ENCODE measurements at places on chromosomes 1 and 21.
A peak's percentile ranks its signal among the peaks of the same experiment; 100 is the strongest.

DNA sequence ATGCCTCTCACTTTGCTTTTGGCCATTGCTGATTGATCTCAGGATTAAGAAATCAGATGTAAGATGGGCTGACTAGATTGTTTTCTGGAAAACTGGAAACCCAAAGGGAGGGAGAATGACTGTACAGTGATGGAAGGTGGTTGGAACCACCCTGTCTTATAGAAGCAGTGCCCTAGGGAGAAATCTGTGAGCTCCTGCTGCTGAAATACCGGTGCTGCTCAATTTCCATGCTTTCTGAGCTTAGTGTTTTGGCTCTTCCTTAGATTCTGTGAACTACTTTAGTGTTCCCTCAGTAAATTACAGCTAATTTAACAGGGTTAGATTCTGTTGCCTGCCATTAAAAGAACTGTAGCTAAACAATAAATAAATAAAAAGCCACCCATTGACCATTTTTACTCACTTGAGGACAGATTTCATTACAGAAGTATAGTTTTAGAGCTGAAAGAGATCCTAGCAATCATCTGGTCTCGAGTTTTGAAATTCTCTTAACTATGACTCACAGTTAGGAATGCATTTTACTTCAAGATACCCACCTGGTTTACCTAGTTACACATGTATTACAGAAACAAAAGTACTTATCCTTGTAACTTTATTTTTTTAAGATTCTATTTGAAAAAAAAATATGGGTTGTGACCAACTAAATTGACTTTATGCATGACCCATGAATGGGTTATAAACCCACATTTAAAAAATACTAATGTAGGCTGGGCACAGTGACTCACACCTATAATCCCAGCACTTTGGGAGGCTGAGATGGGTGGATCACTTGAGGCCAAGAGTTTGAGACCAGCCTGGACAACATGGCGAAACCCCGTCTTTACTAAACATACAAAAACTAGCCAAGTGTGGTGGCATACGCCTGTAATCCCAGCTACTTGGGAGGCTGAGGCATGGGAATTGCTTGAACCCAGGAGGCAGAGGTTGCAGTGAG lies 33.2 kb downstream of the CAMSAP2 start:
- no peak for DNase-seq

GRCh38 chr1:85296980-85297379 lies 20.5 kb upstream of the BCL10 start:
- DNase-seq = no peak

DNA sequence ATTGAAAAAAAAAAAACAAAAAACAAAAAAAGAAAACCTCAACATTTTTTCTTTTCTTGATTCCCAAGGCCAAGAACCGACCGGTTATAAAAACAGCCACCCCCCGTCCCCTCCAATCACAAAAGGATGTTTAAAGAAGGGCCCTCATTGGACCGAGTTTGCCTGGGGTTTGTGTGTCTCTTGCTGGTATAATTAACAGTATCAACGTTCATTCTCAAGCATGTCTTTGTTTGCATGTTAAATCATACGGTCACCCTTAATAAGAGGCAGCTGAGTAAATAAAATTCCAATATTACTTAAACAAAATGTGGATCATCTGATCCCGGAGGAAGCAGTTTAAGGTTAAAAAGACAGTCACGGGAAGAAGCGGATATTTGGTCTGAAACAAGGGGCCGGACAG lies 201.1 kb downstream of the PRDM2 start:
- no peak for DNase-seq

DNA sequence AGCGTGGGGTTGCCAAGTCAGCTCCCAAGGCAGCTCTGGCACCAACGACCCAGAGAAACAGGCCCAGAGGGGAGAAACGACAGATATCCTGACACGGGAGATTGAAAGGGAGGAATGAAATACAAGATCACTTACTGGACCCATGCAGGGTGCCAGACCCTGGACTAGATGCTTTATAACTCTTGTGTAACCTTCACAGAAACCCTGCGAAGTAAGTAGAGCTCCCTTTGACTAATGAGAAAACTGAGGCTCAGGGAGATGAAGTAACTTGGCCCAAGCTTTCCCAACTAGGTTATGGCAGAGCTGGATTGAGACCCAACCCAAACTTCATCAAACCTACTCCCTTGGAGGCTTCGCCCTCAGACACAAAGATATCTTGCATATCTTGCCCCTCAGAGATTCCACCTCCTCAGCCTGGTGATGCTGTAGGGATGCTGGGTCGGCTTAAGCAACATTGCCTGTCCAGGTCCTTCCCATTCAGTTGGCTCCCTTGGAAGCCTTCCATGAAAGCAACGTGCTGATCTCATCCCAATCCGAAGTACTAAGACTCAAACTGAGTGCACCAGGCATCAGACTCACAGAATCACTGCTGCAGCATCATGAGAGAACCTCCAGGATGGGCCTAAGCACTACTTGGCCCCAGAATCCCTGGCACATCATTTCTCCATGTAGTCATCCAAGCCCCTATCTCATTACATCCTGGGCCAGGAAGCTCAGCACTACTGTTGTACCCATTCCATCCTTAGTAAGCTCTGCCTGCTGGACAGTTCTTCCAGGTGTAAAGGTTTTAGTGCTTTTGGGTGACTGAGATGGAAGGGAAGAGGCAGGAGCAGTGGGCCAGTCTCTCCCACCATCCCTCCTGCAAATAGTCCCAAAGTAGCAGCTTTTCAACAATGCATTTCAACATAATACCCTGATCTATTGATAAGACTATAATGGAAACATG lies 1.1 kb upstream of the IGSF9 start:
- no peak for DNase-seq

DNA sequence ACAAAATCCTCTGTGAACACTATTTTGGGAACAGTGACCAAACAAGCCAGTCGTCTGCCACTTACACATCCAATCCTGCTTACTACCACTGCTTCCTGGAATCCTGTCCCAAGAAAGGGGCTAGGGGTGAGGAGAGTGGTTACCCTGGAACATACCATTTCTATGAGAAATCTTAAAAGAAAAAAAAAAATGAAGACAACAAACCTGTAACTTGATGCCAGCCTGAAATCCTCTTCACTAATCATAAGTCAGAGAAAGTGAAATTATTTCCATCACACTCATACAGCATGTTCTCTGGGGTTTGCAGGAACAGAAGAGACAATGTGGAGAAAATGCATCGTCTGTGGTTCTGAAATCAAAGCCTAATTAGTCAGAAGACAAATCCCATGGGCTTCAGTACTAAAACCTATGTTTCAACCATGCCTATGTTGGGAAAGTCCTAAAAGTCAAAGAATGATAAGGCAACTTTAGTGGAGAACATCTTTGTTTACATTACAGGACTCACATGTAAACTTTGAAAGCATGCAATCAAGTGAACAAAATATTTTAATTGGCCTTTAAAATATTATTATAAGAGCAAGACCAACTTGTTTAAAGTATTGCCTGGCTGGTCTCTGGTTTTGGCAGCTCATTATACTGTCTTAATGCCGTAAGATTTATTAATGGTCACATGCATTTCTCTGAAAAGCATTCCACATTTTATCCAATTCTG lies 220.7 kb downstream of the LTN1 start:
- DNase-seq = no peak

DNA sequence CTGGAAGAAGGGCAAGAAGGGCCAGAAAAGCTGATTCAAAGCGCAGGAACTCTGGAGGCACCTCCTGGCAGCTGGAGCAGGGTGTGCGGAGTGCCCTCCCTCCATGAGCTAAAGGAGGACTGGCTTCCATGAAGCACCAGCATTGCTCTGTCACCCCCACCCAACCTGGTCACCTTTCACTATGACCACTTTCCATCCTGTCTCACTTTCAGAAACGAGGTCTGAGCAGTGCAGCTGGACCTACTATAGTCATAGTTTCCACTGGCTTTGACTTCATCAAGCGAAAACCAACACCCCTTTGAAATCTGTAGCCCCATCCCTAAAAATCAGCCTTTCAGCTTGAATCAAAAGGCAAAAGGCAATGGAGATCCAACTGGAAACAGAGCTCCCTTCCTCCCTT lies 84.8 kb upstream of the CACNA1E start:
- no peak for DNase-seq

- DNase-seq = peak; percentile 88
Observed at GRCh38 chr1:45584351-45585109, 689 bp downstream of the NASP start.

DNA sequence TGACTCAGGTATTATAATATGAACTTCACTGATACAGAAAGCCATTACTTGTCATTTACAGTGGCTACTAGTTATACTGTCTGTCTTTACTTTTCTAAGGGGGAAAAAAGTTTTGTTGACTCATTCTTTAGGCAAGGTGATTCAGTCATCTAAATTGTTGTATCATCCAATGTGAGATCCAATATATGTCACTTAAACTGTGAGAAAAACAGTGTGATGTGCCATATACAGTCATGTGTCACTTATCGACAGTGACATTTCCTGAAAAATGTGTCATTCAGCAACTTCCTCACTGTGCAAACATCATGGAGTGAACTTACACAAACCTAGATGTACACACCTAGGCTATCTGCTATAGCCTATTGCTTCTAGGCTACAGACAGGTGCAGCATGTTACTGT lies 57.6 kb downstream of the KCNK2 start:
- no peak for DNase-seq

GRCh38 chr1:39129514-39129913 lies 75.0 kb upstream of the MACF1 start:
- no peak for DNase-seq

DNA sequence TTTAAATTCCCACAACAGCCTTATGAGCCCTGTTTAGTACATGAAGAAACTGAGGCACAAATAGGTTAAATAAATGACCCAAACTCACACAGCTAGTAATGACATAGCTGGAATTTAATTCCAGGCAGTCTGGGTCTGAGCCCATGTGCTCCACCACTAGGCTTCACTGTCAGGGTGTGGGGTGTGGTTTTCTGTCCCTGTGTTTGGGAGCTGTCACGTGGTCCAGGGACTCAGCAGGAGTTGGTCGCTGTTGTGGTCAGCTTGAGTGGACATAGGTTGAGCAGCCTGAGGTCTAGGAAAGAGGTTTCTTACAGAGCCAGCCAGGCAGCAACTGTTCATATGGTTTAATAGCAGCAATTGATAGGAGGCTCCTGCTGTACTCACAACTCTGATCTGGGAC lies 28.0 kb upstream of the KCNA10 start:
- DNase-seq = no peak

DNA sequence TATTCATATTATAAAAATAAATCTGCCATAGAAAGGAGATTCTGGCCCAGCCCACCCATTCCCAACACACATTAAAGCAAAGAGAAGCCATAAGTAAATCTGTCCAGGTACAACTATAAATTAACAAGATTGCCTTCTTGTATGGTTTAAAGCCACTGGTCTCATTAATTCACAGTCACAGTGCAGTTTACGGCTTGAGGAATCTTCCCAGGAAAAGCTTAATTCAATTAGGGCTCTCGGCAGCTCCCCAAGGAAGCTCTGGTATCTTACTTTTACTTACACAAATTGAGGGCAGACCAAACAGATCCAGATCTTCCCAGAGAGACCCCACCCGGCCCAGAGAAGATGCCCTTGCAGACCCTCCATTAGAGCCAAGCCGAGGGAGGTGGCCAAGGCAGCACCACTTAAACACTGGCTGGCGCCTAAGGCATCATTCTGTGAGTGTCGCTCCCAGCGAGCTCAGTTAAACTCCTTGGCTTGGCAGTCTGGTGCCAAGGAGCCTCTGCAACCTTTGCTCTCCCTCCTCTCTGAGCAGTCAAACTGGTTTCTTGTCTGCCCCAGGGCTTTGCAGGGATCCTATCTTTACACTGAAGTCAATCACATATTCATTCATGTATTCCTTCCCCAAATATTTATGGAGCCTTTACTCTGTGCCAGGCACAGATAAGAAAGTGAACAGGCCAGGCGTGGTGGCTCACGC lies 10.7 kb downstream of the SLC9A1 start:
- peak; percentile 74 for DNase-seq

- no peak for DNase-seq
Observed at GRCh38 chr21:32256251-32256650, 22.6 kb downstream of the MIS18A start.

Data from mucosa of gallbladder (tissue), 1 donor.